Left renal cortex interstitium (tissue), 4 donors: ENCODE measurements at places on chromosomes 2 and 18. TPM values are rescaled to one million over a fixed set of nuclear protein-coding genes. Genes with fewer than 3 reads are reported as not detected.

DNA sequence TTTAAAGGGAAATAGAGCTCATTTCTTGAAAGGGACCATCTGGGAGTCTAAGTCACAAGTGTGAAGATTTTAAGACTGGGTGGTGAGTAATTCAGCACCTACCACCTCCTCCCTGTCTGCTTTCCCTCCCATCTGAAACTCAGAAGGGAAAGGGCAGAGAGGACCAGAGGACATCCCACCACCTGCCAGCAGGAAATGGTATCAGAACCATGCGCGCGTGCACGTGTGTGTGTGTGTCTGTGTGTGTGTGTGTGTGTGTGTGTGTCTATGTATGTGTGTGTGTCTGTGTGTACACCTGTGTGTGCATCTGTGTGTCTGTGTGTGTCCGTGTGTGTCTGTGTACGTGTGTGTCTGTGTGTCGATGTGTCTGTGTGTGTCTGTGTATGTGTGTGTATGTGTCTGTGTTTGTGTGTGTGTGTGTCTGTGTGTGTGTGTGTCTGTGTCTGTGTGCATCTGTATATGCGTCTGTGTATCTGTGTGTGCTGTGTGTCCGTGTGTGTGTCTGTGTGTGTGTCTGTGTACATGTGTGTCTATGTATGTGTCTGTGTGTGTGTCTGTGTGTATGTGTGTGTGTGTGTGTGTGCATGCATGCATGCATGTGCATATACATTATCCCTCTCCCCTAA lies 76.8 kb downstream of the ZFP36L2 start:
- no peak for DNase-seq

DNA sequence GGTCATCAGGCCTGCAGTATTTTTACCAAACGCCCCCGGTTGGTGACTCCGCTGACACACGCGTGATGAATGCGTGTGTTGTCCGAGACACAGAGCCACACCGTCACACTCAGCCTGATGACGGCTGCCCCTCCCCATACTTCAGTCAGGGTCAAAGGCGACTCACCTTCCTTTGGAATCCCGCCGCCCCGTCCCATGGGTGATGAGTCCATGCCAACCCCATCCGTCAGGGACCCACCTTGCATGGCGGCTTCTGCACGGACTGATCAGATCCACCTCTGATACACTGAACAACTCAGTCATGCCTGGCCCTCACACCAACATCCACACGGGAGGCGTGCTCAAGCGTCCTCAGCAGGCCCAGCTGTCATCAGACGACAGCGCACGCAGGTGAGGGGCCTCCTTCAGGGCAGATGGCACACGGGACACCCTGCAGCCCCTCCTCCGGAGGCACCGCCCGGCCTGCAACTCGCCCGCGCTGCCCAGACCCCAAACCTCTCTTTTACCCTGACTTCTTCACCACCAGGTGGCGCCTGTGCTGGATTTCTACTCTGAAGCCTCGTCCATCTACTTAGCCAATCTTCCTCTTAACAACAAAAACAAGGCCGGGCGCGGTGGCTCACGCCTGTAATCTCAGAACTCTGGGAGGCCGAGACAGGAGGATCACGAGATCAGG lies 89.2 kb downstream of the ZNF516 start:
- DNase-seq, result no peak

- no peak for DNase-seq
Observed at GRCh38 chr2:191869178-191869577, 22.3 kb upstream of the CAVIN2 start.

MARS2 gene
- polyA plus RNA-seq, result 8.7 TPM

GRCh38 chr18:79193826-79194225 lies 124.6 kb downstream of the ATP9B start:
- no peak for DNase-seq

GPR35 gene
- 1.1 TPM for polyA plus RNA-seq

- DNase-seq, result no peak
Observed at GRCh38 chr2:37983719-37984118, 58.6 kb downstream of the RMDN2 start.

DLX1 gene
- 0.14 TPM for polyA plus RNA-seq
